ENCODE measurements at places on chromosomes 2 and 18.

GRCh38 chr2:113848758-113849415, 41.0 kb upstream of the ACTR3 start:
- DNase-seq = no peak

GRCh38 chr18:5969989-5970403, 74.7 kb upstream of the TMEM200C start:
- DNase-seq = no peak

GRCh38 chr2:55500025-55500424, 19.5 kb upstream of the CFAP36 start:
- no peak for DNase-seq

- no peak for DNase-seq
Measured at GRCh38 chr18:50969448-50969847, 1.6 kb downstream of the ELAC1 start.

- no peak for DNase-seq
Measured at GRCh38 chr2:233092432-233093165, 32.5 kb downstream of the INPP5D start.

GRCh38 chr18:56233595-56233994, 404.8 kb downstream of the TXNL1 start:
- DNase-seq = no peak

- no peak for DNase-seq
Measured at GRCh38 chr2:51335087-51336058, 303.4 kb upstream of the NRXN1 start.

DNA sequence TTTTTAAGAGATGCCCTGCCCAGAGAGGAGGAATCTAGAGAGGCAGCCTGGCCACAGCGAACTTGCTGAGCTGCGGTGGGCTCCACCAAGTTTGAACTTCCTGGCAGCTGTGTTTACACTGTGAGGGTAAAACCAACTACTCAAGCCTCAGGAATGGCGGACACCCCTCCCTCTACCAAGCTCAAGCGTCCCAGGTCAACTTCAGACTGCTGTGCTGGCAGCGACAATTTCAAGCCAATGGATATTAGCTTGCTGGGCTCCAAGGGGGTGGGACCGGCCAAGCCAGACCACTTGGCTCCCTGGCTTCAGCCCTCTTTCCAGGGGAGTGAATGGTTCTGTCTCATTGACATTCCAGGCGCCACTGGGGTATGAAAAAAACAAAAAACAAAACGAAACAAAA, 289.4 kb downstream of the KCNS3 start:
- DNase-seq = no peak

- no peak for DNase-seq
Measured at GRCh38 chr2:147017951-147018645, 826.7 kb upstream of the ACVR2A start.

DNA sequence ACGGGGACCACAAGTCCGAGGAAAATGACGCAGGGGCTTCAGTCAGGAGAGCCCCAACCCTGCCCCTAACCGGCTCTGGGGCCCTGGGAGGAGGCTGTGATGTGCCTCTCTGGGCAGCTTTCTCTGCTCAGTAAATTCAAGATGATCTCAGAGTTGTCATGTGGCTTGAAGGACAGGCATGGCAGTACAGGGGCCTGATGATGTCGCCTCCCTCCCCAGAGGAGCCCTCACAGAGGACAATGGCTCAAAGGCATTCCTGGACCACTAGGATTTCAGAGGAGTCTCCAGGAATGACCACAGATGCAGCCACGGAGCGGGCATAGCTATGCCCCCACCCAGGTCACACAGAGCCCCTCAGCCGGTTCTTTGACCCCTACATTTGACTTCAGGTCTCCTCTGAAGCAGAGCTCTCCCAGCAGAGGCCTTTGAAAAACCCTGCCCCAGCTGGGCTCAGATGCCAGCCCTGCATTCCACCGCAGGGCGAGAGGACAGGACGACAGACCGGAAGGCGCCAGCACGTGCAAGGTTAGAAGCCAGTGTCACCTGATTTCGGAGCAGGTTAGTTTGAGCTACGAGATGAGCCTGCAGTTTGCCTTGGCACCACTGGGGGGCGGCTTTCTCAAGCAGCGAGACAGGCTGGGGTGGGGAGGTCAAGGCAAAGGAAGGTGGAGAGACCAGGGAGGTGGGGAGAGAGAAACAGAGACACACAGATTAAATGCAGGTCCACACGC, 39.2 kb downstream of the BIN1 start:
- DNase-seq = no peak

GRCh38 chr2:67782443-67782842, 280.4 kb downstream of the C1D start:
- DNase-seq = no peak

- DNase-seq = no peak
Measured at GRCh38 chr18:74468547-74469061, 11.5 kb upstream of the DIPK1C start.

DNA sequence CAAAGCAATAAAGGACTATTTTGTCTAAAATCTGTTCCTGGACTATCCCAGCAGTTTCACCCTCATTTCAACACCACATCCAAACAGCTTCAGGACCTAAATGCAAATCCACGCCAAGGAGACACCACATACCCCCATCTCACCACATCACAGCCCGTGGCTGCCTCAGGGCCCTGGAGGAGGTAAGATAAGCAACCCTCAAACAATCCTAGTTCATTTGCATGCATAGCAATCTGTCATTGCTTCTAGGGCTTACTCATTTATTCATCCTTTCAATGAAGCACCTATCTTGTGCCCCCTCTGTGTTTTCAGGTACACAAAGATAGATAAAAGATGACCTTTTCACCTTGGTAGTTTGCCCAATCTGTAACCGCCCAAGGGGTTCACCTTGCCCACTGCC, 86.5 kb downstream of the VSNL1 start:
- no peak for DNase-seq

- DNase-seq = no peak
Measured at GRCh38 chr18:54975598-54975997, 16.3 kb upstream of the CCDC68 start.

- no peak for DNase-seq
Measured at GRCh38 chr2:176818076-176818475, 394.5 kb upstream of the HNRNPA3 start.

DNA sequence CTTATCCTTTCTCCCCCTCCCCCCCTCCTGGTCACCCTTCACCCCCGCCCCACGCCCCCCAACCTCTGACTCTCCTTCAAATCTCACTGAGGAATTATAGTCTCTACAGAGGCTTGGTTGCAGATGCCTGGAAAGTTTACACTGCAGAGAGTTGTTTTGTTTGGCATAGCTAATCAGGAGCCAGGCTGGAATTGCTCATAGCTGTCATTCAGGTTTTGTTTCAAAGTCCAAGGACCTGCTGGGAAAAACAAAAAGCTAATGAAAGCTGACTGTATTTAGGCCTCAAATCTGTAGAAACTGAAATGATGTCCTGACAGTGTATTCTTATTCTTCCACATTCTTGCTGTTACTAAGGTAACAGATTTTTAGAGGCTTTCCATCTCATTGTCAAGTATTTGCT, 22.6 kb downstream of the GREB1L start:
- DNase-seq = no peak

DNA sequence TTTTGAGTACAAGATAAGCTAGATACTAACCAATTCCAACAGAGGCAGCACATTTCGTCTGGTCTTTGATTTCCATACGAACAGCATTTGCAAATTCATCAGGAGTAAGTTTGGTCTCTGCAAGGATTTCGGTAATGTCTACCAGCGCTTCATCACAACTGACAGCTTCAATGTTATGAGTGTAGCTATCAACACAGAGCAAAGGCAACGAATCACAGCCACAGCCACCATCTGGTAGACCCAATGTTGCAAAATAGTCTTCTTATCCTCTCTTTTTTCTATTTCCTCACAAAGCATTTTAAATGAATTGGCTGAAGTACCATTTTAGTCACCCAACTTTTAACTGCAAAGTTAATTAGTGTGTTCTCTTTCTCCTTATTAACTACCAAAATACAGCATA, 68.3 kb downstream of the REV1 start:
- DNase-seq = no peak

- DNase-seq = no peak
Measured at GRCh38 chr2:64404002-64404731, 49.8 kb upstream of the LGALSL start.

- no peak for DNase-seq
Measured at GRCh38 chr2:215410932-215411285, 25.0 kb downstream of the FN1 start.

- no peak for DNase-seq
Measured at GRCh38 chr18:23225503-23225902, 90.2 kb downstream of the CABLES1 start.

DNA sequence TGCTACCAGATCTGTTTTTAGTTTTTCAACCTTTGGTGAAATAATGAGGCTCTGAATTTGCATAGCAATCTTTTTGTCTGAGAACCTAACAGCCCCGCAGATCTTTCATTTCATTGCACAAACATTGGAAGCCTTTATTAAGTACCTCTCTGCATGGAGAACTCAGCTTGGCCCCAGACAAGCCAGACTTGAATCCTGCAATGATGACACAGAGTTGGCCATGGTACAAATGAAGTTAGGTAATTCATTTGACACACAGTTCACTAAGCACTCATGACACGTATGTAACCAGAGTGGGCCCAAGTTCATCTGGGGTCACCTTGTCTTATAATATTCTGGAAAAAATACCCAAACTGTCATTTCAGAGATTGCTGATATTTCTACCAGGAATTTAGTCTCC, 439.1 kb upstream of the ID2 start:
- no peak for DNase-seq

DNA sequence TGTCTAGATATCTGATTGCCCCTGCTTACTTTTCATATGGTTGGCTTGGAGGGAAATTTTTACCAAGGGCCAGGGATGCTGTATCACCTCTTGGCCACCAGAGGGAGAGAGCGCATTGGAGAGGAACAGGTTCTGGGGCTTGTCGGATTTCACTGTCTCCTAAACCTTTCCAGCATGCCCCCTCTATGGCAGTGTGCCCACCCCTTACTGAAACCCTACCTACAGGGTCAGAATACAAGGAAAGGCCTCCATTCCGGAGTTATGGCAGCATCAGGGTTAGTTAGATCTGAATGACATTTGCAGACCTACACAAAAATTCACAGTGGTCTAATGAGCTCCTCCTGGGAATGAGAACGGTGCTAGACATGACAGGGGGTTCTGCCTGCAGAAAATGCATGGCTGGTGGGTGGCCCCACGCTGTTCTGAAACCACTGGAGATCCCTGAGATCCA, 5.8 kb downstream of the SLC14A2 start:
- no peak for DNase-seq

DNA sequence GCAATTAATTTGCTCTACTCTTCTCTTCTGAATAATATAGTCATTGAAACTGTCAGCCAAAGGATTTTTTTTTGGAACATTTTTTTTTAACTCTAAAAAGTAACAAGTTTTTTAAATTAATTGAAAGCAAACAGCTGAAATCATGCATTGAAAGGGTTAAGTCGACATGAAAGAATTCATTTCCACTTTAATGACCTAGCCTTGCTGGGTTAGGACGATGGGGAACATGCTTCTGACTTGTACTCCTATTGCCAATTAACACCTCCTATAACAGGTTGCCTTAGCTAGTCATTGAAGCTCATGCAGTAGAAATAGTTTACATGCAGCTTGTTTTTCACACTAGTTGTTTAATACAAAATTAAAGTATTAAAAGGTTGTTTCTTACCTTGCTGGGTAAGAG, 47.8 kb downstream of the PSMD14 start:
- DNase-seq = no peak
